Suppressor macrophage treated with lipopolysaccharide for 1 hour (primary cell): ENCODE measurements at places on chromosomes 4 and X.

GRCh38 chr4:3209551-3210325 is 39.2 kb upstream of the MSANTD1 start:
- DNase-seq, result no peak

DNA sequence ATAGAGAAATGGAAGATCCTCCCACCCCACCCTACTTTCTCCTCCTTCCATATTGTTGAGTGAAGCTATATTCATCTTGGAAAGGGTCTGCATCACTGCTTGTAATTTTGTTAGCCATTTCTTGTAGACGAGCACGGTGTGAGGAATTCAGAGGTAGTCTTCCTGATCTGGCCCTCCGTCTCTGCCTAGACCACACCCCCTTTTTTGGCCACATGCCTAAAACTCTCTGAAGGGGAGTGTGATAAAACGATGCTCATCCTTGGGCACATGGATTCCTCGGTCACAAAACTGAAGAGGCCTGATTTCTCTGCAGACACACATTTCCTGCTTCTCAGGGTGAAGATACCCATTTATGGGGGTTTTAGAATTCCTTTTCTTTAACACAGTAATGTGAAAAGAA is 182.8 kb downstream of the LARP7 start:
- DNase-seq, result no peak

DNA sequence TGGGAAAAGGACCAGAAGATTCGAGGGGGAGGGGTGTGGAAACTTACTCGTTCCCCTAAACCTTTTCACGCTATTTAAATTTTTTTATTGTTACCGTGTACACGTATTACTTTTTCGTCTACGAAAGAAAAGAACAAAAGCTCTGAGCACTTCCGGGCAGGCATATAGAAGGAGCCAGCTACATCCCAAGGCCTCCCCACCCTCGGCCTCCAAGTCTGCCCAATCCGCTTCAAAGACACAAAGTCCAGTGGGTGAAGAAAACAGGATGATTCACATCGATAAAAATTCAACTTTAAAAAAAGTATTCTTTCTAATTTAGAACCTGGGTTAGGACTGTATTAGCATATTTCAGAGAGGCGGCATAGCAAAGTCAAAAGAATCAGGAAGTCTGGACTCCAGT is 23.1 kb downstream of the SEL1L3 start:
- DNase-seq, result no peak

- no peak for DNase-seq
These were observed 19.7 kb downstream of the VSIG1 start for GRCh38 chrX:108064613-108065012.

- no peak for DNase-seq
These were observed 109.0 kb upstream of the MAMLD1 start for GRCh38 chrX:150253959-150254620.

DNA sequence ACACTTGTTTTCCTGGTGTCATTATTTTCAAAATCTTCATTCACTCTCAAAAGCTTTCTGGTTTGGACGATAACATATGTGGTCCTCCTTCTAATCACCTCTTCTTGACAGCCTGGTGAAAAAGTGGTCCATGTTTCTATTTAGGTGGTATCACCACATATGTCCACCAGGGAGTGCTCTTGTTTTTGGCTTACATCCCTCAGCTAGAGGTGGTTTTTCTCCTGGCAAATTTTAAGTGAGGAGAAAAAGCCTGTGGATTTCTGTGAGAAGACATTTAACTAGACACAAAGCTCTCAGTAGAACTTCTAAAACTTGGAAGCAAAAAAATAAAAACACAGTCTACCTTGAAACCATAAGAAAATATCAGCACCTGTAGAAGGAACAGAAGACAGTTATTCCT is 58.0 kb upstream of the FRMPD4 start:
- peak; percentile 12 for DNase-seq

DNA sequence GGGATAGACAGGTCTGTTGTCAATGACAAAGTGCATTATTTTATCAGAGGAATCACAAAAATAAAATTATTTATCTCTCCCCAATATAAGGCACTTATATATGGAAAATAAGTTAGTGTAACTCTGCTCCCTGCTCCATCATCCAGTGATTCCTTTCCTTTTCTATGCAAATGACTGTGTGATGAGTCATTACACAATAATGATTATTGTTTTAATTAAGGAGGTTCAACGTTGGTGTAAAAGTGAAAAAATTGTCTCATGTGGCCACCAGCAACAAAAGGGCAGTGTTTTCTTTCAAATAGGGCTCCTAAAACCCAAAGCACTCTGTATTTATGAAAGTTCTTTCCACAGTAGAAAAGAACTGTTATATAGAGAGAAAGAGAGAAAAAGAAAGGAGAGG is 16.7 kb downstream of the SLC7A11 start:
- DNase-seq, result no peak

DNA sequence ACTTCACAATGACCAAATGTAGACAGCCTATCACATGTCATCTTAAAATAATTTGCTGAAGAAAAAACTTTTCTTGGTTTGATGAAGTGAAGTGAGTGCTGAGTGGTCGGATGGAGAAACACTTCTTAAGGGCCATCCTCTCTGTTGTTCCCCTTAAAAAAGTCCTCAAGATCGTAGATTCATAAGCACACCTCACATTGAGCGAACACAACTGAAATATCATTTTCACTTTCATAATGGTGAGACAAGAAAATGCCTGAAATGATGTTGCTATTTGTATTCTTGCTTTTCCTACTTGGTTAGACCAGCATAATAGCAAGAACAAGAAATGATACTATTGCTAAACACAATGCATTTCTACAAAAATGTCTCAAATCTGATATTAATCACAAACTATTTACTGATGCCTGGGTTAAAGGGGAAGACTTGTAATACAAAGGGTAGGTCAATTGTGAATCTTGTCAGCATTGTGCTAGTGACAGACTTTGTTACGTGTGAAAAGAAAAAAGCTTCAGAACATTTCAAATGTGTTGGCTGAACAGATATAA is 305.6 kb upstream of the NR3C2 start:
- DNase-seq, result no peak

DNA sequence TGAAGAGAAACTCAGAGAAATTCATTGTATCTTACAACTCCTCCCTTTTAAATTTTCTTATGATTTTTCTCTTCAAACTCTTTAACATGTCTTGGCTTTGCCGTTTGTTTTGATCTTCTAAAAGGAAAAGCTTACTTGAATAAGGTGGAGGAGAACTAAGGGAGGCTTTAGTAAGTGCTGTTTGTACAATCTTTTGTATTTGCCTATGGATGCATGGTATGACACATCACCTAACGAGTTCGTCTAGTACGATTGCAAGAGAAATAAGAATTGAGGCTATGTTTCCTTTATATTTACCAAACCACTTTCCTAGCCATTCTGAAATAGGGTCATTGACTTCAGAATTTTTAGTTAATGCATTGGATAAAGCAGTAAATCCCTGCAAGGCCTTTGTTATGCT is 8.4 kb upstream of the BST1 start:
- DNase-seq, result no peak

DNA sequence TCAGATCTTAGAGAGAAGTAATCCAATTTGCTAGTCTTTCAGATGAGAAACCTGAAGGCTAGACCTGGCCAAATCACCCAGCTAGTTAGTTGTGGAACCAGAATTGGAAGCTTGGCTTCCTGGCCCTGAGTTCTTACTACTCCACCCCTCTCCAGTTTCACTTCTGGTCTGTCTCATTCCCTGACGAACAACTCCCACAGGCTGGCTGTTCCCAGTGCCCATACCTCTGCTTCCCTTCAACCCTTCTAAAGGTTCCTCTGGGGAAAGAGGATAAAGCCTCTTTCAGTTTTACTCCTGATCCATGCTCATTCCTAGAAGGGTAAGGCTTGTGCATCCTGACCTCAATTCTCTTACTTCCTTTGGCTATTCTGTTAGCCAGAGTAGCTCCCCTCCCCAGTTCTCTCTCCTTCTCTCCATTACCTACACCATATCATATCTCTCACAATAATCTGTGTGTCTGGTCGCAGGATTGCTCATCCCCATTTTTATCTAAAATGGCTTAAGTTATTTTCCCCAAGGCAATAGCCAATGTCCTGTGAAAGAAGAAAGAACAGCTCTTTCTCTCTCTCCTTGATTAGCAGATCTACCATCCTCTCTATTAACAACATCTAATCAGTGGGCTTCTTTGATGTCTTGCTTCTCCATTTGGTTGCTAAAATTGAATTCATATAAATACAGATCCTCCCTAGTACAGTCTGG is 155.0 kb upstream of the MAOA start:
- DNase-seq, result peak; percentile 0

- no peak for DNase-seq
These were observed 37.5 kb downstream of the AFAP1 start for GRCh38 chr4:7902101-7902553.

GRCh38 chrX:51614353-51615012 is 4.2 kb downstream of the CENPVL3 start:
- peak; percentile 52 for DNase-seq

- no peak for DNase-seq
These were observed 1.6 kb downstream of the GRIA3 start for GRCh38 chrX:123185721-123186120.

- DNase-seq, result no peak
These were observed 4.0 kb downstream of the DIPK2B start for GRCh38 chrX:45196701-45197100.

DNA sequence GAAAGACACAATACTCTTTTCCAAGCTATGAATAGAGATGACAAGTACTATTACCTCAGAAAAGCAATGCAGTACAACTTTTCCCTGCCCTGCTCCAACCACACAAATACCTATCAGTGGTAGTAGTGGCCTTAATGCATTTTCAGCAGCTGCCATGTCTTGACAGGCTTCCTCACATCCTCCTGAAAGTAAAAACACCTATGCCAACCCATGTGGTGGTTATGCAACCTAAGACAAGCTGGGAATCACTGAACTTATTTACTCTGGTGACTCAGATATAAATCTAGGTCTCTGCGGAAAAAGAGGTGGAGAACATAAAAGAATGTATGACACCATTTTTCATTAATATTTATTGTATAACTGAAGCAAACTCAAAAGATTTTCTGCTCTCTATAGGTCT is 14.5 kb downstream of the WDFY3 start:
- no peak for DNase-seq

DNA sequence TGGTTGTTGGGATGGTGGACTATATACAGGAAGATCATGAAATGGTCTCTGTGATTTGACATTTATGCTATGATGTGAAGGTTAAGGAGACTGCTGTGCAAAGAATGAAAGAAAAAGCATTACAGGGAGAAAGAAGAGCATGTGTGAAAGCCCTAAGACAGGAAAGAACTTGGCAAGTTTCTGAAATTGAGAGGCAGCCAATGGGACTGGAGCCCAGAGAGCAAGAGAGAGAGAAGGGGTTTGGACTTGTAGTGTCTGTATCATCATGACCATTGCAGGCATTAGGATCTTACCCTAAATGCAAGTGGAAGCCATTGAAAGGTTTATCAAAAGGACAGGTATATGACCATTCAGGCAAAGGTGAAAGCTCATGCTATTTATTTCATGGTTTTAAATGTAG is 147.1 kb downstream of the NAA11 start:
- DNase-seq, result no peak

DNA sequence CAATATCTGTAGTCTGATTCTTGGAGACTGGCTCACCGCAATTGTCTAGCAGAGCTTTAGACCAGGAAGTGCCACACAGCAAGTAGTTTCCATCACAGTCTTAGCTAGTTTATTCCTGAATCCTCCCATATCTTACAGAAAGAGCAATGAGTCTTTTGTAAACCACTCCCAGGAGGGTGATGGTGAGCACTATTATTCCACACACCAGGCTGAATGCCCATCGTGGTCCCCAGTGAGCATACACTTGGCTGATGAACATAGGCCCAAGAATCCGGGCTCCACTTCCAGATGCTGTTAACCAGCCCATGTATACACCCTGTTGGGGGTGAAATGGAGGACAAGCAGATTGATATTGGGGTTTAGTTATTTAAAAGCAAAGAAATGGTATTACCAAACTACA is 39.8 kb downstream of the PLK4 start:
- DNase-seq, result no peak

DNA sequence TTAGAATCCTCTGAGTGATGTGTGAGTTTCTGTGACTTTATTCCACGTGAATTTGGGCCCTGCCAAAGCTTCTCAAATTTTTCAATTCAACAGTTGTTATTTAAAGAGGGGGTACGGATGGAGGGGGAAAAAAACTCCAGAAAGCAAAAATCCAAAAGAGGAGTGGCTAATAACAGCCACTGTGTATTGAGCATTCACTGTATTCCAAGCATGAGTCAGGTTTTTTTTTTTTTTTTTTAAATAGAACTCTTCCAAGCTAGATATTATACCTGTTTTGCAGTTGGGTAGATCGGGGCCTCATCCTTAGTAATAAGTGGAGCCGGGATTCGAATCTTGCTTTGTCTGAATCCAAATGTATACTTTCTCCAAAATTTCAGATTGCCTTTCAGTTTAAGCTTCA is 6.4 kb upstream of the RHOH start:
- DNase-seq, result no peak

DNA sequence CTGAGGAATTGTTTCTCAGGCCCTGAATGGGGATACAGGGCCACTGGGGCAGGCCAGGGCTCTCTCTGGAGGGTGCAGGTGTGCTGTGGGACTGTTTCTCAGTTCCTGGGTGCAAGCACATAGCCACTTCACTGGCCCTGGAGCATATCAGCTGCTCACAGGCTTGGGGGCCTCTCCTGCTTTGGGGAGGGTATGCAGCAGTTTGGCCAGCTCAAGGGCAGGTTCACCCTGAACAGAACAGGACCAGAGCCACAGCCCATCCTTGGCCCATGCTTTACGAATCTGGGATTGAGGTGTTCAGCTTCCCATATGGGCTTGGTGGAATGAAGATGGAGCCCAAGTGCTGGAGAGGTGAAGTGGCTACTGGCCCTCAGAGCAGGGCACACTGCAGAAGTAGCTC is 186.5 kb downstream of the FBXO8 start:
- no peak for DNase-seq

GRCh38 chr4:123250843-123251242 is 145.8 kb upstream of the SPRY1 start:
- DNase-seq, result no peak

- DNase-seq, result no peak
These were observed 224.8 kb upstream of the NOCT start for GRCh38 chr4:138790706-138791340.

GRCh38 chrX:153336121-153336894 is 2.4 kb downstream of the ZNF275 start:
- DNase-seq, result no peak

- peak; percentile 36 for DNase-seq
These were observed 1.2 kb upstream of the PLAC8 start for GRCh38 chr4:83115656-83116285.

- DNase-seq, result peak; percentile 53
These were observed 80.0 kb downstream of the AREG start for GRCh38 chr4:74524985-74525384.
